ENCODE measurements at places on chromosomes 6 and 20. TPM values are rescaled to one million over a fixed set of nuclear protein-coding genes. Genes with fewer than 3 reads are reported as not detected.

SLC22A2 gene
- not detected for total RNA-seq

SLC17A2 gene
- not detected for total RNA-seq

KIFC1 gene
- total RNA-seq = 1.3 TPM

FOXA2 gene
- 1.5 TPM for total RNA-seq

All from thyroid gland (tissue), 4 donors.